Pancreas (tissue), 10 donors: ENCODE measurements at places on chromosomes 5 and 9. TPM values are rescaled to one million over a fixed set of nuclear protein-coding genes. Genes with fewer than 3 reads are reported as not detected.

OR1J2 gene
- not detected for total RNA-seq

FAM193B gene
- total RNA-seq: 30.1 TPM

TNFSF15 gene
- total RNA-seq: 0.04 TPM

DNA sequence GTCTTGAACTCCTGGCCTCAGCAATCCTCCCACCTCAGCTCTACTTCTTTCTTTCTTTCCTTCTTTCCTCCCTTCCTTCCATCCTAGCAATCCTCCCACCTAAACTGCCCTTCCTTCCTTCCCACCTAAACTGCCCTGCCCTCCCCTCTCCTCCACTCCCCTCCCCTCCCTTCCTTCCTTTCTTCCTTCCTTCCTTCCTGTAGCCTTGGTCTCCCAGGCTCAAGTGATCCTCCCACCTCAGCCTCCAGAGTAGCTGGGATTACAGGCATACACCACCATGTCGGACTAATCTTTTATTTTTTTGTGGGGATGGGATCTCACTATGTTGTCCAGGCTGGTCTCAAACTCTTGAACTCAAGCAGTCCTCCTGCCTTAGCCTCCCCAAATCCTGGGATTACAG lies 65.8 kb downstream of the NFIB start:
- DNase-seq: no peak

- no peak for DNase-seq
These were observed 133.6 kb upstream of the TUT7 start for GRCh38 chr9:86487838-86488233.

GRCh38 chr5:119327018-119327417 lies 28.8 kb upstream of the TNFAIP8 start:
- no peak for DNase-seq

DNA sequence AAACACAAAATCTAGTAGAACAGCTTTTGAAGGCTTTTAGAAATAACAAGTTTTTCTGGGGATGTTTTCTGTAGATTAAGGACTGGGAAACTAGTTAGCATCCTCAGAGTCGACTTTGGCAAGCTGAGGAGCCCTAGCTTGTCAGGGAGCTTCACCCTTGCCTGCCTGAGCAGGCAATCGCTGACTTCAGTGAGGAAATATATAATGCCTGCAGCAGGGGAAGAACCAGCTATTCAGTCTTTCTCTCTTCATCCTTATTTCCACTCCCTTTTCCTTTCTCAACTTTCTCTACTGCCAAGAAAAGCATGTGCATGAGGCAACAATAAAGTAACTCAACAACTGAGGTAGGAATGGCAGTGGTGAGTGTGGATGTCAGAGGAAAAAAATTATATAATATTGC lies 54.7 kb downstream of the PLK2 start:
- DNase-seq: no peak

DNA sequence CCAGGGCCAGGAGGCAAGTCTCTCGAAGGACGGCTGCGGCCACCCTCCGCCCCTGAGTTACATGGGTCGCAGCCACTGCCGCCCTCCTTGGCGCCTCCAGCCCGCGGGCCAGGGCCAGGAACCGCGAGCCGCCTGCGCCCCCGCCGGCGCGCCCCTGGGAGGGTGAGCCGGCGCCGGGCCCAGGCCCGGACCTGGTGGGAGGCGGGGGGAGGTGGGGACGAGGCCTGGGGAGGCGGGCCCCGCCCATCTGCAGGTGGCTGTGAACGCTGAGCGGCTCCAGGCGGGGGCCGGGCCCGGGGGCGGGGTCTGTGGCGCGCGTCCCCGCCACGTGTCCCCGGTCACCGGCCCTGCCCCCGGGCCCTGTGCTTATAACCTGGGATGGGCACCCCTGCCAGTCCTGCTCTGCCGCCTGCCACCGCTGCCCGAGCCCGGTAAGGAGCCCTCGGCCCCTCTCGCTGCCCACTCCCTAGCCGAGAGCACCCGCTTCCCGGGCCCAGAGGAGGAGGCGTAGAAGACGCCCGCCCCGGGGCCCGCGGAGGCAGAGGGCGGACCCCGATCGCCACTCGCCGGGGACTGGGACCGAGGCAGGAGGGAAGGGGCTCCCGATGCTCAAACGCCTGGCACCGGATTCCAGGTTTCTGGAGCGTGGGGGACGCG lies at the start of gene ASS1:
ASS1 (plus strand) TSS at position 397 of the 657 bp plus-strand sequence. CDS start 7,268 bp downstream, outside the sequence.
- DNase-seq: peak; percentile 94

GRCh38 chr5:132265336-132266030 lies 8.0 kb downstream of the PDLIM4 start:
- no peak for DNase-seq

DNA sequence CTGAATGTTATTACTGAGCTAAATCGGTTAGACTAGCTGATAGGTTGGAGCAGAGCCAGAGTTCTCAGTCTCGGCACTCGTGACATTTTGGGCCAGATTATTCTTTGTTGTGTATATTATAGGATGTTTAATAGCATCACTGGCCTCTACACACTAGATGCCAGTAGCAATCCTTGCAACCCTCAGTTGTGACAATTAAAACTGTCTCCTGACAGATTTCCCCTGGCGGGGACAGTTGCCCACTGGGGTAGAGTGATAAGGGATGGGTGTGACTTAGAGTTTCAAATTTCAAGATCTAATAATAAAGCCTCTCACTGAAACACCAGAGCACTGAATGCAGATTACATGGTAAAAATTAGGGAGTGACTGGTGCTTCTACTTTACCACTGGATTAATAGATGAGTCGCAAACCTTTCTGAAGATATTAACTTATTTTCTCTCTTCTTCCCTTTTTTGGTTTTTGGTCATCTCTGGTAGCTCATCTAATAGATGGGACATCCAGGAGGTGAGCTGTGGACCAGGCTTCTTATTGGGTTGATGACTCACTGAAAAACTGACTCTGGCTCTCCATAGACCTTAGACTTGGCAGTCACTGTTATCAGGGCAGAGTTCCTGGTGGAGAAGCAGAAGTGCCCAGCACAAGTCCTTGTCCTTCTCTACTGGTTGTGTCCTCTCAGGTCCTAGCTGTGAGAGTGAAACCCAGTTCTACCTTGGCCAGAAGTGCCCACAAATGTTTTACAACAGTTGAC lies 150.3 kb downstream of the UNC13B start:
- DNase-seq: no peak

GRCh38 chr5:69368458-69369339 lies 621 bp downstream of the AK6 start:
- no peak for DNase-seq

DNA sequence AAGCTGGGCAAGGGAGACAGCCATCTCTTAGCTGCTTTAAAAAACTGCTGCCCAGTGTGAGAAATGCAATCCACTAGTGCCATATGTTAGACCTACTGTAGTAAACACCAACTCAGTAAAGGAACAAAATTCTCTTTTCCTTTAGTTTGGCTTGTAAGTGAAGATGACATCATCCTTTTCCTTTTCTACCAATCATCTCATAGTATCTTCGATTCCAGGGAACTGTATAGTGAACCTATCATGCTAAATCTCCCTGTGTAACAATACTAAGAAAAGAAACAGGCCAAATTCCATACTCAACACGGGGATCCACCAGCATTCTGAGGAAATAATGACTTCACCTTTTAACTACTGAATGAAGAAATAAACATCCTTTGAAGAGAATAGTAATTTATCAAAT lies 100.1 kb downstream of the RAPGEF6 start:
- DNase-seq: no peak

DNA sequence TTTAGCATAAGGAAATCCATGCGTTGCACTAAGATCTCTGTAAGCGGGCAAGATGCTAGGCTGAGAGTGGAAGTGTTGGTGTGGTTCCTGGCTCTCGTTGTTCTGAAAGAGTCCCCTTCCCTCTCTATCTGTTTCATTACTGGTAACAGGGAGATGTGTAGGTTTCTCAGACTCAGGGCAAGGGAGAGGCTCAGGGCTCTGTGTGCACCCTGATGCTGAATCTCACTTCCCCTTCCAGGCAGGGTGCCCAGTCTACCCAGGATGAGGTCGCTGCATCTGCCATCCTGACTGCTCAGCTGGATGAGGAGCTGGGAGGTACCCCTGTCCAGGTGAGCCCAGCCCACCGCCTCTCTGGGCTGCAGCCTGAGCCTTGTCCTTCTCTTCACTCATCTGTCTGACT lies 45.7 kb downstream of the STOM start:
- DNase-seq: no peak

DNA sequence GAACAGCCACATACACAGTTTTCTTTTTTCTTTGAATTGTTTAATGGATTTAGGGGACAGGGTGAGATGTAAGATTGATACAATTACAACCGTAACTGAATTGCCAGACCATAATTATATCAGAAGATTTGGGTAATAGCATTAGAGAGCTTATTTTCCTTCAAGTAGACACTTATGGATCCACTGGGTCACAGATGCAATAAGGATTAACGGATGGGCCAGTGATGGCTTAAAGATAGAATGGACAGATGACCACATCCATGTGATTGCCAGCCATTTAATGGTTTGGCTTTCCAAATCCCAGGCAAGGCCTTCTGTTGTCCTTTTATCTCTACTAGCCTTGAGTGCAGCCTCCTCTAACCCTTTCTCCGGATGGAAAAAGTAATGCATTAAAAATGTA lies 94.7 kb upstream of the NUDT12 start:
- no peak for DNase-seq

- DNase-seq: peak; percentile 66
These were observed 1.1 kb downstream of the PPIC start for GRCh38 chr5:123035360-123035917.

GRCh38 chr9:127277770-127278169 lies 13.2 kb downstream of the GARNL3 start:
- DNase-seq: no peak

- no peak for DNase-seq
These were observed 42.3 kb upstream of the ZSWIM6 start for GRCh38 chr5:61289669-61290306.

DNA sequence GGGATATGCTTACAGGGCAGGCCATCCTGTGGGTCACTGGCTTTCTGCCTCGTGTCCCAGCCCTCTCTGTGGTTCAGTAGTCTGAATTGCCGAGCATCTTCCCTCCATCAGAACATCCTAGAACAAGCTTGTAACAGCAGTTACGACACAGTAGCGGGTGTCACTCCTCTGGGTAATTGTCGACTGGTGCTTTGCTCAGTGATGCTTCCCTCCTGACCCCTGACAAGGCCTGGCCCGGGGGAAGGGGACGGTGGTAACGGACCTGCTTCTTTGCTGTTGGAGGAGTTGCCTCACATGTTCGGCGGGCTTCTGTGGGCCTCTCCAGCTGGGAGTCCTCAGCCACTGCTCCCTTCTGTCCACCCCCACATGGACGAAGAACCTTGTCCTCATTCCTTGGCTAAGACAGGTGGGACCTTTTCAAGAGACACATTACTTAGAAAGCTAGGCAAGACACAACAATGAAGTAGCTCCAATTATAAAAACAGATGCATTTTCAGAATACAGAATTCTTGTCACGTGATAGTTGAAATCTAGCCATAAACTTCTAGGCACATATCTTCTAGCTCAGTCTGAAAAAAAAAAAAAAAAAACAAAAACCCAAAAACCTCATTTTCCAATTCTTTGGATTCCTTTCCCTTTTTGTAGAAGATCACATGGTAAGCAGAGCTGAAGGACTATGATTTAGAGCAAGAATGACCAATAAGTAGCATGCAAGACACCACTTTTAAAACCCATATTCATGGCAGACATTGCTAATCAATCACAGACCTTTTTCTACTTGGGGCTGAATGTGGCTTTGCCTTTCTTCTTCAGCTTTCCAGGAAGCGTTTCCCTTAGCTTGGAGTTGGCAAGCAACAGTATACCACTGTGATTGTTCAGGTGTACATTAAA lies 25.0 kb downstream of the HMCN2 start:
- DNase-seq: no peak

DNA sequence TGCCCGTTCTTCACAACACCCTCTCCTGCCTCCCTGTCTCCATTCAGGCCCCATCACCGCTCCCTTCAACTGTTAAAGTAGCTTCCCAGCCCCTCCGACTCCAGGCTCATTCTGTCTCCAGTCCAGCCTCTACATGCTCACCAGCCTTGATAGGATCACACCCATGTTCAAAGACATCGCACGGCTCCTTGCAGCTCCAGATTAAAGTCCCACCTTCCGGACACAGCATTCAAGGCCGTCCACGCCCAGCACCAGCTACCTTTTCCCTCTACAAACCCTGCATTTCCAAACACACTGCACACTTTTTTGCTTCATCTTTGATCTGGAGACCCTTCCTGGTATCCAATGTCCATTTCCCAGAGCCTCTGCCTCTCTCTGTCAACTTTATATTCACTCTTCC lies 6.4 kb downstream of the GABBR2 start:
- DNase-seq: no peak
